ENCODE measurements at places on chromosomes 13 and 19. TPM values are rescaled to one million over a fixed set of nuclear protein-coding genes. Genes with fewer than 3 reads are reported as not detected.

The CAMSAP3 gene
- total RNA-seq: 9.0 TPM

The ADPRHL1 gene
- total RNA-seq: 0.56 TPM

The SLAIN1 gene
- 25.4 TPM for total RNA-seq

The CDX2 gene
- not detected for total RNA-seq

DNA sequence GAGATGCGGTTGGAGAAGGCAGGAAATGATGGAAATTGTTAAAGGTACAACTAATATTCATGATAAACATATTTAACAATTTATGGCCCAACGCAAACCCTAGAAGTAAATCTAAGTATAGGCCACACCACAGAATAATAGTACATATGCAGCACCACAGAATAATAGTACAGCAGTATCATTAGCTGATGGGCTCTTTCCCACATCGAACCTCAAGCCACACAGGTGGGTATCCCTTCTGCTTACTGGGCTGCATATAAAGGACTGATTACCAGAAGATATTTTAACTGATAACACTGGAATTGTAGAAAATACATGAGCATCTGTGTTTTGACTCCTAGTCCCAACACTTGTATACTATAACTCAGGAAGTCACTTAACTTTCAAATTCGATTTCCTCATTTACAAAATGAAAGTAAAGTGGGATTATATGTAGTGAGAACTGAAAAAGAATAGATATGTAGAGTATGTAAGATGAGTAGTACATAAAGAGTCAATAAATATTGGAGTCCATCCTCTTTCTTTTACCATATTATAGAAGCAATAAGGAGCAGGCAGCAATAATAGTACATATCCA lies 91.5 kb downstream of the TSC22D1 start:
- no peaks in the 10 kb centered on the region for H3K36me3 ChIP-seq
- no peak overlapping the region for H3K27ac ChIP-seq
- DNase-seq: no peak
- no peaks in the 10 kb centered on the region for H3K27me3 ChIP-seq
- H3K4me1 ChIP-seq: no peaks in the 10 kb centered on the region

DNA sequence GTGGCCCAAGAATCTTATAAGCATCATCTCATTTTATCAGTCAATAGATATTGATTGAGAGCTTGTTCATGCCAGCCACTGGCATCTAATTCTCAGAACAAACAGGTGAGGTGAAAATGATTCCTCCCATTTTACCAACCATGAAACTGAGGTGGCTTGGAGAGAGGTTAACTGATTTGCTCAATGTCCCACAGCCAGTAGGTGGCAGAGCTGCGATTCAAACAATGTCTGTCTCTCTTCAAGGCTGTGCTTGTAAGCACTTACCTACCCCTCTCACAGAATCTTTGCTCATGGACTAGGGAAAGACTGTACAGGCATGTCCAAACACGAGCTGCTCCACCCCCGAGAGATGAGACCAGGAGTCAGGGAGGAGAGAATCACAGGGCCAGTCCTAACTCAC lies 21.5 kb upstream of the GSX1 start:
- H3K36me3 ChIP-seq: no peaks in the 10 kb centered on the region
- no peaks in the 10 kb centered on the region for H3K4me1 ChIP-seq
- H3K4me3 ChIP-seq: no peak overlapping the region
- DNase-seq: no peak

DNA sequence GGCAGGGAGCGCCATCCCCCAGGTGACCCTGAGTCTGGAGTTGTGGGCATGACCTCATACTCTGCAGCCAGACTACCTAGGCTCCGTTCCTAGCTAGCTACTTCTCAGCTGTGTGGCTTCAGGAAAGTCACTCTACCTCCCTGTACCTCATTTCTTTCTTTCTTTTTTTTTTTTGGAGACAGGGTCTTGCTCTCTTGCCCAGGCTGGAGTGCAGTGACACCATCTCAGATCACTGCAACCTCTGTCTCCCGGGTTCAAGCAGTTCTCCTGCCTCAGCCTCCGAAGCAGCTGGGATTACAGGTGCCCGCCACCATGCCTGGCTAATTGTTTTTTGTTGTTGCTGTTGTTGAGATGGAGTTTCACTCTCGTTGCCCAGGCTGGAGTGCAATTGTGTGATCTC lies 15.0 kb downstream of the PLIN3 start:
- no peak overlapping the region for H3K4me3 ChIP-seq
- no peak for DNase-seq
- peaks cover 26% of the 10 kb centered on the region for H3K4me1 ChIP-seq
- no peaks in the 10 kb centered on the region for H3K27me3 ChIP-seq
- peaks cover 9% of the 10 kb centered on the region for H3K36me3 ChIP-seq

- no peaks in the 10 kb centered on the region for H3K27me3 ChIP-seq
- H3K36me3 ChIP-seq: no peaks in the 10 kb centered on the region
- no peak overlapping the region for H3K27ac ChIP-seq
These were observed 68.5 kb downstream of the FLT1 start for GRCh38 chr13:28426381-28426780.

DNA sequence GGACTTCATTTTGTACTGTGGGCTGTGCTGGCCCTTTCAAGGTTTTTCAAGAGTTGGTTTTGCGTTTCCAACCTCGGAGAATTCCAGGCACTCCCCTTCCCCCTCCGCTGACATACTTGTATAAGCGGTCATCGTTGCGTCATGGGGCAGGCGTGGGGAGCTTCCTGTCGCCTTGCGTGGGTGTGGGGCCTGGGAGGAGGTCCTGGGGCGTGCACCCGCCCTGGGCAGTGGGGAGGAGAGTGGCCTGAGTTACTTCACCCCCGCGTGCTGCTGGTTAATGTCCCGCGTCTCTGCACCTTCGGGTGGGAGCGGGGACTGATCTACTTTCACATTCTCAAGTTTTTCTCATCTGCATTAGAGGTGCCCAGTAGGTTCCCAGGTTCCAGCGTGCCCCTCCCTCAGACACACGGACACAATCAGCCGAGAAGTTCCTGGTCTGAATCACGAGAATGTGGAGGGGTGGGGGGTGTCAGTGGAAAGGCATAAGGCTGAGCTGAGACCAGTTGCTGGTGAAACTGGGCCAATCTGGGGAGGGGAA lies 4.1 kb downstream of the IER2 start:
- peak; percentile 95 for DNase-seq
- H3K4me3 ChIP-seq: peak overlapping the region; percentile 90
- no peaks in the 10 kb centered on the region for H3K27me3 ChIP-seq
- peak overlapping the region; percentile 99 for H3K27ac ChIP-seq
- H3K36me3 ChIP-seq: peaks cover 11% of the 10 kb centered on the region

DNA sequence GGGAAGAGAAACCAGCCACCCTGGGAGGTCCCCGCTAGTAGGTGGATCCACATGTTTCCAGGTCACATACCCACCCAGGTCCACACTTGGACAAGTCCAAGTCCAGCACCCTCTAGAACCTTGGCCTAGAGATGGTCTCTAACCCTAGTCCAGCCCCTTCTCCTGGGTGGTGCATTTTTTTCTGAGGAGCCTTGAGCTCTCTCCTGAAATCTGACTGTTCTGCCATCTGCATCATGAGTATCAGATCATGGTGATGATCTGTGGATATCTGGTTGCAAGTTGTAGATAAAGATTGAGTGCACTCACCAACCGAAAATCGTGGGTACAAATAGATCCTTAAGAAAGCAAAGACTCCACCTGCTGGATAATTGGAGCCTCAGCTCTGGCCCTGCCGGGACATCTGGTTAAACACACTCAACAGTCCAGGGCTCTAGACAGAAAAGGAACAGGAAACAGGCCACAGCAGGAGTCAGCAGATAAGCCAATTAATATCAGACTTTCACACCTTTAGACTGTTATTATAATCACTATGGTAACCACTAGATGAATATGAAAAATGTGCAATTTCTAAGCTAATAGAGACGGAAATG lies 41.1 kb downstream of the GPR12 start:
- H3K4me1 ChIP-seq: no peaks in the 10 kb centered on the region
- no peaks in the 10 kb centered on the region for H3K36me3 ChIP-seq
- no peak for DNase-seq

- H3K4me3 ChIP-seq: peak overlapping the region; percentile 32
- no peaks in the 10 kb centered on the region for H3K36me3 ChIP-seq
- H3K4me1 ChIP-seq: peaks cover 26% of the 10 kb centered on the region
- H3K27ac ChIP-seq: peak overlapping the region; percentile 80
These were observed 6.4 kb downstream of the KLF16 start for GRCh38 chr19:1856698-1857603.

- no peak for DNase-seq
- no peak overlapping the region for H3K27ac ChIP-seq
- no peaks in the 10 kb centered on the region for H3K36me3 ChIP-seq
- no peaks in the 10 kb centered on the region for H3K4me1 ChIP-seq
- H3K27me3 ChIP-seq: no peaks in the 10 kb centered on the region
These were observed 168.3 kb downstream of the PCDH20 start for GRCh38 chr13:61247149-61247936.

Measured in thyroid gland (tissue), 4 donors.